ENCODE measurements at places on chromosomes 7 and 10.

DNA sequence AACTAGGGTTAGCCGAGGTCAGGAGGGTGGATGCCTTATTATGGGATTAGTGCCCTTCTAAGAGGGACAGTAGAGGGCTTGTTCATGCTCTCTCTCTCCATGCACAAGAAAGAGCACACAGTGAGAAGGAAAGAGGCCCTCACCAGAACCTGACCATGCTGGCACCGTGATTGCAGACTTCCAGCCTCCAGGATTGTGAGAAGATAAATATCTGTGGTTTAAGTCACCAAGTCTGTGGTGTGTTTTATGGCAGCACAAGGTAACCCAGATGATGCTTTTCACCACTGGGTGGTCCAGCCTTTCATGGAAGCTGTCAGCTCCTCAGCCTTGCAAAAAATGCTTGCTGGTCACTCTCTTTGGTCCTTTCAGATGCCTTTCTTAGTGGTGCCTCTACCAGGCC, 175.9 kb downstream of the ANKRD30A start:
- DNase-seq: no peak

DNA sequence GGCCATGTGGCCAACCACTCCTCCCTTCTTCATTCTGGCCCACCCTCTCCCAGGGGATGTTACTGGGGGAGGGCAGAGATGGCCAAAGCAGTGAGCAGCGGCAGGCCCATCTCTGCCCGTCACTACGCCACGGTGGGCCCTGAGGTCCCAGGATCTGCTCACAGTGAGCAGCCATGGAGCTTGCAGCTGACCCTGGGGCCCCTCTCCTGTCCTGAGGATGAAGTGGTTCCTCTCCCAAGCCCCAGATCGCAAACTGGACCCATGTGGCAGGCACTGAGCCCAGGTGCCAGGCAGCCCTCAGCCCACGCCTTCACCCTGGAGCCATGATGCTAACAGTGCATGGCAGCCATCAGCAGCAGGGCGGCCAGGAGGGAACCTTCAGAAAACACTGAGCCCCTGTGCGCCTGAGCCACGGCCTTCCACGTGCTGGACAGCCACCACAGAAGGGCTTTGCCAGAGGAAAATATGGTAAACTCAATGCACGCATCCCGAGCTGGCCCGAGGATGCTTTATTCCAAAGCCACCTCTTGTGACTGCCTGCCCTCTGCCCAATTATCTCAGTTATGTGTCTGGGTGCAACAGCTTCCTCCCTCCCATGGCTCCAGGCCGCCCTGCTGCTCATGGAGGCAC, 485.7 kb downstream of the PTPRN2 start:
- DNase-seq: no peak

GRCh38 chr10:27530477-27530876, 26.4 kb downstream of the RAB18 start:
- DNase-seq: no peak

GRCh38 chr10:86311190-86311589, 55.4 kb downstream of the GRID1 start:
- no peak for DNase-seq

GRCh38 chr10:24872790-24873182, 79.6 kb downstream of the PRTFDC1 start:
- no peak for DNase-seq

GRCh38 chr10:119061352-119061751, 19.3 kb downstream of the EIF3A start:
- no peak for DNase-seq

DNA sequence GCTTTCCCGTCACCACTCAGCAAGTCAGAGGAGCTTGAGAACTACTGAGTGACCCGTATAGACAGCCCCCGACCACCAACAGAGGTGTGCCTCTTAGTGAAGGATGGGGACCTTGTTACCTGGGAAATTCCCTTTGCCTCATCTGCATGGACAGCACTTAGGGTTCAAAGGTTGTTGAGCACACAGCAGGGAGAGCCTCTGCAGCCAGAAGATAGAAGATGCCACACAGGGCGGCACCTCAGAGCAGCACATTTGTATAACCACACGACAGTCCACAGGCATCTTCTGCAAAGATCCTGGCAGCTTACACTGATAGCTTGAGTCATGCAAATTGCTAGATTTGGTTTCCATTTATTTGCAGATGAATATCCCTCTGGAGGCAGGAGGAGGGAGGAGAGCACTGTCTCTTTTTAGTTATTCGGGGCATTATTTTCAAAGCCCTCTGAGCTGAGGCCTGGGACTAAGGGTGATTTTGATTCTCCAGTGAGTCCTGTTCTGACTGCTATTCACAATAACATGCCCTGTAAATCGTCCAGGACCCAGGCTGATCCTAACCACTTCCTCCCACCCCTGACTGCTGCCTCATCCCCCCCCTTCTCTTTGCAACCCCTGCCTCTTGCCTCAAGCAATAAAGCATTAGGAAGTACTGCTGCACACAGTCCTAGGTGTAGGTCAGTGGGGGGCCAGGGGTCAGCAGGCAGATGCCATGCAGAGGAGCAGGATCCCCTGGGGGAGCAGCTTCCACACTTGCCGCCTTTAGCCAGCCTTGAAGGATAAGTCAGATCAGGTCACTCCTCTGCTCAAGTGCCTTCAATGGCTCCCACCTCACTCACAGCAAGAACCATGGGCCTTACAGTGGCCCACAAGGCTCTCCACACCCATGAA, 24.6 kb upstream of the INMT start:
- no peak for DNase-seq

GRCh38 chr7:13236026-13236425, 548.6 kb downstream of the ARL4A start:
- DNase-seq: no peak

DNA sequence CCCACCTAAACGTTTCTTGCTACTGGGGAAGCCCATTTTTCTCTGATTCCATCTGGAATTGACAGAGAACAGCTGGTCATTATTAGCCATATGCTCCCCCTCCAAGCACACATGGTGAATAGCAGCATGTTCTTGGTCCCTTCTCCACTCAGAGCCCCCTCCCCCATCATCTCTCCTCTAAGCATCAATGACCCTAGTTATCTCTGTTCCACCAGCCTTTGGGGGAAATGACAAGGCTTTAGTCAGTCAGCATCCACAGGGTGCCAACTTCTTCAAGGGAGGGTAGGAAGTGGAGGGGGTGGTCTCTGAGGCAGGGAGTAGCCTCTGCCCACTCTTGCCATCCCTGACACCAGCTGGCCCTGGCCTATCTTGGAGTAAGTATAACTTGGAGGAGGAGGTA, 163.1 kb downstream of the UBE2H start:
- DNase-seq: no peak

- no peak for DNase-seq
These were observed 57.2 kb upstream of the SMNDC1 start for GRCh38 chr10:110361800-110362456.

DNA sequence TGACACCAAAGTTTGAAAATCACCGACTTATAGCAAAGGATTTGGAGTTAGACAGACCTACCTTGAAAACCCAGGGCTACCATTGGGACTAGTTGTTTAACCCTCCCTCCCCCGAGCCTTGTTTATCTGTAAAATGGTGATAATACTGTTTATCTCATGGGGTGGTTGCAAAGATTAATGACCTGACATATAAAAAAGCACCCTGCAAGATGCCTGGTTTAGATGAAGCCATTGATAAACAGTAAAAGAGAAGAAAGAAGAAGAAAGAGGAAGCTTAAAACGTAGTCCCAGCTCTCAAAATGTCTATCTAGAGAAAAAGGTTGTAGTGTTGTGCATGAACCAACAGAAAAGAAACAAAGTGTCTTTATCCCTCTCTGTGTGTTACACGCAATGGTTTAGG, 145.7 kb downstream of the FGFR2 start:
- no peak for DNase-seq

- DNase-seq: no peak
These were observed 165.2 kb upstream of the TNS3 start for GRCh38 chr7:47747160-47747559.
